Left ventricle myocardium inferior (tissue), 1 donor: ENCODE measurements at places on chromosomes 2 and 18. TPM values are rescaled to one million over a fixed set of nuclear protein-coding genes. Genes with fewer than 3 reads are reported as not detected.

The CGREF1 gene
- 0.80 TPM for total RNA-seq

GRCh38 chr2:10014418-10015190 is 28.7 kb upstream of the KLF11 start:
- H3K4me1 ChIP-seq = peaks cover 9% of the 10 kb centered on the region
- H3K27me3 ChIP-seq = no peaks in the 10 kb centered on the region
- H3K4me3 ChIP-seq = no peak overlapping the region
- DNase-seq = no peak
- no peaks in the 10 kb centered on the region for H3K36me3 ChIP-seq

- peaks cover 78% of the 10 kb centered on the region for H3K27me3 ChIP-seq
- H3K4me1 ChIP-seq = peaks cover 10% of the 10 kb centered on the region
- DNase-seq = no peak
- H3K36me3 ChIP-seq = no peaks in the 10 kb centered on the region
- H3K4me3 ChIP-seq = no peak overlapping the region
Measured at GRCh38 chr2:239818531-239819011, 206.6 kb downstream of the NDUFA10 start.

DNA sequence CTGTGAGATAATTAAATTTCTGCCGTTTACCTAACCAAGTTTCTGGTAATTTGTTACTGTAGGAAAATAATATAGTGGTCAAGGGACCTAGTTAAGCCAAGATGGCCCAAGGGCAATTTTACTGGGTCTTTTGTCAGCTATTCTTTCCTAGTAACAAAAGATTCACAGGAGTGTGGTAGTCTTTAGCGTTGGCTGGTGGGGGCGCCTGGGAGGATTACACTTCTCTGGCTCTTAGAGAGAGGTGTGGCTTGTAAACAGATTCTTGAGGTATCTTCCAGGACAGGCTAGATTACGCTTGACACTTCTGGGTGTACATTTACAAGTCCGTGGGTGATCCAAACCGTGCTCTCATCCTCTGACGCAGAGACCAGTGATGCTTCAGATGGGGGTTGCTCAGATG is 3.3 kb upstream of the ACOXL start:
- no peaks in the 10 kb centered on the region for H3K36me3 ChIP-seq
- peaks cover 42% of the 10 kb centered on the region for H3K27me3 ChIP-seq
- DNase-seq = no peak
- H3K4me3 ChIP-seq = no peak overlapping the region
- peaks cover 12% of the 10 kb centered on the region for H3K4me1 ChIP-seq

The HDLBP gene
- total RNA-seq = 365 TPM

The SNTG2 gene
- total RNA-seq = 0.47 TPM

DNA sequence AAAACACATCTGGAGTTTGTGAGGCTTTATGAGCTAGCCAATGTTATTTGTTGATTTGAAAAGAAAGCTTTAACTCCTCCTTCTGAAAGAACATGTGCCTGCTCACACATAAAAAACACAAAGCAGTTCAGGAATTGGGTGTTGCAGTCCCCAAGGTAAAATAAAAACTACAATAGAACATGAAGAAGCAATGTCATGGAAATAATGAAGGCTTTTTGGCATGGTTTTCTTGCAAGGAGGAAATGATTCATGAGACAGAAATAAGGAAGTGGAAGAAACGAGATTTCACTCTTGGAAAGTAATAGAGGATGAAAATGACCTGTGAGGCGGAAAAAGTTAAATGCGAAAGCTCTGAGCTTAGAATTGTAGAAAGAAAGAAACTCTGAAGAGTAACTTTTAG is 81.1 kb downstream of the TRIB2 start:
- peaks cover 19% of the 10 kb centered on the region for H3K4me1 ChIP-seq
- no peak overlapping the region for H3K4me3 ChIP-seq
- no peaks in the 10 kb centered on the region for H3K27me3 ChIP-seq
- no peak for DNase-seq
- peak overlapping the region; percentile 76 for H3K27ac ChIP-seq

The TRPM8 gene
- not detected for total RNA-seq

DNA sequence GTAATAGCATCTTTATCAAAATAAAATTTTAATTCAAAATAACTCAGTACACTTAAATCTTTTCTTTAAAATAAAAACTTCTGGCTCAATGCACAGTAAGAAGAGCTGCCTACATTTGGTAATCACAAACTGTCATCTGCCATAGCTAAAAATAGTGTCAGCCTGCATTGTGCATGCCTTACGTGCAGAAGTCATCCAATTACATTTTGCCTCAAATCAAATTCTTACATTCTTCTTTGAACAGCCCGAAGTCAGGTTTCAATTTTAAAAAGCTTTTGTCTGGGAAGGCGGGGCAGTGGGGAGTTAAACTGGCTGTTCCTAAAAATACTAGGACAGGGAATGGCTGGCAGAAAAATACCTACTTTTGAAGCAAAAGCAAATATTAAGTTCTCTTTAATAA is 51.1 kb downstream of the RTN4 start:
- H3K27me3 ChIP-seq = no peaks in the 10 kb centered on the region
- H3K36me3 ChIP-seq = no peaks in the 10 kb centered on the region
- peaks cover 40% of the 10 kb centered on the region for H3K4me1 ChIP-seq

GRCh38 chr2:30979822-30980245 is 158.4 kb downstream of the GALNT14 start:
- peak; percentile 20 for DNase-seq
- no peaks in the 10 kb centered on the region for H3K36me3 ChIP-seq
- H3K4me3 ChIP-seq = no peak overlapping the region
- H3K27me3 ChIP-seq = no peaks in the 10 kb centered on the region
- H3K27ac ChIP-seq = peak overlapping the region; percentile 52
- H3K4me1 ChIP-seq = peaks cover 37% of the 10 kb centered on the region

DNA sequence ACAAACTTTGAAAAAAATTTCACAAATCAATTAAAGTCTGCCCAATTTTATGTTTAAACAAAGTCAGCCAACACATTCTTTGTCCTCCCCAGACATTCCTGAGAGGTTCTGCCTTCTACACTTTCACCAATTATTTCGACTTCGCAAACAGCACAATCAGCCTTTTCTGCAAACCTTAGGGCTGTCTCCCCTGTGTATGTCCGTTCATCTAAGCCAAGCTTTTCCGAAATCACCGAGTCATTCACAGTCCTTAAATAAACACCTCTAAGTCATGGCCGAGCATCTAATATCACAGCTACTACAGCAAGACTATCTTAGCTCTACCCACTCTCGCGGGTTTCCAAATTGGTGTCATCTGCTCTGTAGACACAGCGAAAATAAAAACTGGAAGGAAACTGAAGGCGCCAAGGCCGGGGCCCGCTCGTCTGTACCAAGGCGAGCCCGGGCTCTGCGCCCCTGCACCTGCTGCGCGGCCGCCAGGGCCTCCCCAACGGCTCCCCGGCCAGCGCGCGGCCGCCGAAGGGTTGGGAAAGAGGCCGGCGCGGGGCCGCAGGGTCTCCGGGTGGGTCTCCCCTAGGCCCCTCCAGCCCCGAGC is 730 bp downstream of the ODC1 start:
- H3K4me1 ChIP-seq = peaks cover 42% of the 10 kb centered on the region
- peak overlapping the region; percentile 90 for H3K27ac ChIP-seq
- no peak for DNase-seq
- peaks cover 26% of the 10 kb centered on the region for H3K36me3 ChIP-seq
- peak overlapping the region; percentile 88 for H3K4me3 ChIP-seq

GRCh38 chr2:192026825-192027120 is 168.0 kb downstream of the TMEFF2 start:
- H3K27ac ChIP-seq = peak overlapping the region; percentile 78
- peaks cover 23% of the 10 kb centered on the region for H3K4me1 ChIP-seq
- no peaks in the 10 kb centered on the region for H3K36me3 ChIP-seq
- H3K27me3 ChIP-seq = no peaks in the 10 kb centered on the region

- DNase-seq = no peak
- H3K27ac ChIP-seq = peak overlapping the region; percentile 93
- H3K36me3 ChIP-seq = peaks cover 15% of the 10 kb centered on the region
- no peaks in the 10 kb centered on the region for H3K27me3 ChIP-seq
Measured at GRCh38 chr18:80033181-80034067, 810 bp upstream of the RBFA start.

DNA sequence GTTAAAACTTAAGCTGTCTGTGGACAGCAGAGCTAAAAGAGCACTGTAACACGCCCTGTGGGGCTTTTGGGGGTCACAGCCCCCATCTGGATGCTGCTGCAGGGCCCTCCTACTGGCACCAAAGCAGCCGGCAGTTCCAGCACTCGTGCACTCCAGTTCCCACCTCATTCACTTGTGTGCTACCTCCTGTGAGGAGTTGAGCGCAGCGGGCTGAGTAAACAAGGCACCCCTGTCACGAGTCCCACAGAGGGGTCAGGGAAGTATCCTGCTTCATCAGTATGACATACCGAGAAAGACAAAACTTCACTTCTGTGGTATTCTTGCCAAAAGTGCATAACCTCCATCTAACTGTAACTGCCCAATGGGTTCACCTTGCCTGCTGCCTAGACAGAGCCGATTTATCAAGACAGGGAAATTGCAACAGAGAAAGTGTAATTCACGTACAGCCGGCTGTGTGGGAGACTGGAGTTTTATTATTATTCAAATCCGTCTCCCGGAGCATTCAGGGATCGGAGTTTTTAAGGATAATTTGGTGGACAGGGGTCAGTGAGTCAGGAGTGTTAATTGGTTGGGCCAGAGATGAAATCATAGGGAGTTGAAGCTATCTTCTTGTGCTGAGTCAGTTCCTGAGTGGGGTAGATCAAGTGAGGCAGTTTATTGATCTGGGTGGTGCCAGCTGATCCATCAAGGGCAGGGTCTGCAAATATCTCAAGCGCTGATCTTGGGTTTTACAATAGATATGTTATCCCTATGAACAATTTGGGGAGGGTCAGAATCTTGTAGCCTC is 41.6 kb downstream of the TMEM17 start:
- no peak overlapping the region for H3K4me3 ChIP-seq
- no peaks in the 10 kb centered on the region for H3K27me3 ChIP-seq
- no peaks in the 10 kb centered on the region for H3K36me3 ChIP-seq
- no peak for DNase-seq

DNA sequence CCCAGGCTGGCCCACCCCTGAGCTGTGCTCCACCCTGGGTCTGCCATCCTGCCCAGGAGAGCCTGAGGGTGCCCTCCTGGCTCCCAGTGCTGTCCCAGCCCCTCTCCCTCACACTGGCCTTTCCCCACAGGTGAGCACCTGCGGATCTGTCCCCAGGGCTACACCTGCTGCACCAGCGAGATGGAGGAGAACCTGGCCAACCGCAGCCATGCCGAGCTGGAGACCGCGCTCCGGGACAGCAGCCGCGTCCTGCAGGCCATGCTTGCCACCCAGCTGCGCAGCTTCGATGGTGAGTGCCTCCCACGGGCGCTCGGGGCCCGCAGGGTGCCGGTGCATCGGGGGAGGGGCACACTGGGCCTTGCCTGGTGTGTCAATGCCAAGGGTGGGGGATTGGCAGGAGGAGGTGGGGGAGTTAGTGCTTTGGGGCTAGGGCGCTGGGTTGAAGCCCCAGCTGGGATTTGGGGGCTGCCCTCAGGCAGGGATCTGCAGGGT is 23.5 kb downstream of the GPC1 start:
- H3K27me3 ChIP-seq = peaks cover 48% of the 10 kb centered on the region
- peak; percentile 7 for DNase-seq
- peaks cover 9% of the 10 kb centered on the region for H3K36me3 ChIP-seq
- peaks cover 38% of the 10 kb centered on the region for H3K4me1 ChIP-seq

- H3K27ac ChIP-seq = no peak overlapping the region
- H3K27me3 ChIP-seq = no peaks in the 10 kb centered on the region
- H3K4me1 ChIP-seq = peaks cover 8% of the 10 kb centered on the region
- H3K36me3 ChIP-seq = no peaks in the 10 kb centered on the region
Measured at GRCh38 chr18:22412176-22412911, 5.4 kb downstream of the CTAGE1 start.

- no peak overlapping the region for H3K4me3 ChIP-seq
- no peaks in the 10 kb centered on the region for H3K27me3 ChIP-seq
- no peak overlapping the region for H3K27ac ChIP-seq
- H3K4me1 ChIP-seq = peaks cover 17% of the 10 kb centered on the region
- H3K36me3 ChIP-seq = no peaks in the 10 kb centered on the region
Measured at GRCh38 chr2:71299507-71299906, 32.1 kb upstream of the ZNF638 start.

DNA sequence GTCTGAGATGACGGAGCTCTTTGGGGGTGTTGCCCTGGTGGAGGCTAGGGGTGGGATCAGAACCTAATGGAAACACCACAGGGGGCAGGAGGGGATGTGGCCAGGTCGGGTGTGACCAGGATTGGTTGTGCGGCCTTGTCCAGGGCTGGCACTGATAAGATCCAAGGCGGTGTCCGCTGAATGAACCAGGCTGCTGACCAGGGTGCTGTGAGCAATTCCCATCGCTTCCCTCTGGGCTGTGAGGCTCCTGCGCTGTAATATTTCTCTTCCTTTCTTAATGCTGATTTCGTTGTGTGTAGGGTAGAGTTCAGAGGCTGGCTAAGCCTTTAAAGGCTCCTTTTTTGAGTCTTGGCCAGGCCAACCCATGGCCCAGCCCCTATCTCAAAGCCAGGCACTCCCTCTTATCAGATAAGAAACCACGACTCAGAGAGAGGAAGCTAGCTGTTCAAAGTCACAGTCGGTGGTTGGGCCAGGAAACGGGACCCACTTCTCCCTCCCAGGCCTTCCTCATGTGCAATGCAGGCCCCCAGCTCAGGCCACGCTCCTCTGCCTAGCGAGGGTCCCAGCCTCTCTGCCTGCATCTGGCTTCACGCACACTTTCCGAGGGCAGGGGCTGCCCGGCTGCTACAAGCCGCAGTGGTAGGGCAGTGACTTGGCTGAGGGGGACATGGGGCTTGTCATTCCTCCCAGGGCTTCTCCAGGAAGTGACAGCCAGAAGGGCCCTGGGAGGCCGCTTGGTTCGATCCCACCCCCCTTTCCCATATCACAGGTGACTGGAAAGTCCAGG is 26.0 kb upstream of the FOSL2 start:
- no peak overlapping the region for H3K27ac ChIP-seq
- DNase-seq = no peak
- peaks cover 25% of the 10 kb centered on the region for H3K4me1 ChIP-seq

GRCh38 chr2:177806025-177806424 is 266.6 kb downstream of the PDE11A start:
- H3K27ac ChIP-seq = no peak overlapping the region
- no peak overlapping the region for H3K4me3 ChIP-seq
- H3K36me3 ChIP-seq = no peaks in the 10 kb centered on the region

- no peak overlapping the region for H3K4me3 ChIP-seq
- DNase-seq = no peak
- no peaks in the 10 kb centered on the region for H3K36me3 ChIP-seq
- H3K4me1 ChIP-seq = peaks cover 72% of the 10 kb centered on the region
- no peaks in the 10 kb centered on the region for H3K27me3 ChIP-seq
- H3K27ac ChIP-seq = no peak overlapping the region
Measured at GRCh38 chr18:13547347-13547746, 179.0 kb downstream of the FAM210A start.

The SMYD1 gene
- total RNA-seq = 389 TPM

GRCh38 chr2:13968811-13969210 is 663.7 kb upstream of the LRATD1 start:
- H3K36me3 ChIP-seq = no peaks in the 10 kb centered on the region
- no peaks in the 10 kb centered on the region for H3K27me3 ChIP-seq
- H3K4me1 ChIP-seq = no peaks in the 10 kb centered on the region
- no peak overlapping the region for H3K27ac ChIP-seq
- H3K4me3 ChIP-seq = no peak overlapping the region

- no peaks in the 10 kb centered on the region for H3K36me3 ChIP-seq
- H3K4me3 ChIP-seq = no peak overlapping the region
- no peak overlapping the region for H3K27ac ChIP-seq
Measured at GRCh38 chr2:8370258-8370802, 311.5 kb upstream of the ID2 start.

GRCh38 chr18:63322908-63323634 is 3.5 kb upstream of the BCL2 start:
- no peaks in the 10 kb centered on the region for H3K36me3 ChIP-seq
- no peak overlapping the region for H3K4me3 ChIP-seq
- DNase-seq = no peak
- H3K27ac ChIP-seq = peak overlapping the region; percentile 49
- H3K4me1 ChIP-seq = peaks cover 33% of the 10 kb centered on the region
